ENCODE measurements at places on chromosomes 5 and 9.

- DNase-seq = no peak
These were observed 417.7 kb downstream of the TAF11L14 start for GRCh38 chr5:18051953-18052352.

DNA sequence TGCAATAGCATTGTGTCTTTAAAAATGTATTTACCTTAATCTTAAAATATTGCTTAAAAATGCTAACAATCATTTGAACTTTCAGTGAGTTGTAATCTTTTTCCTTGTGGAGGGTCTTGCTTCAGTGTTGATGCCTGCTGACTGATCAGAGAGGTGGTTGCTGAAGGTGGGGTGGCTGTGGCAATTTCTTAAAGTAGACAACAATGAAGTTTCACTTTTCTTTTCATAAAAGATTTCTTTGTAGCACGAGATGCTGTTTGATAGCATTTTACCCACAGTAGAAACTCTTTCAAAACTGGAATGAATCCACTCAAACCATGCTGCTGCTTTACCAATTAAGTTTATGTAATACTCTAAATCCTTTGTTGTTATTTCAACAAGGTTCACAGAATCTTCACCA is 50.8 kb downstream of the NR3C1 start:
- no peak for DNase-seq

- no peak for DNase-seq
These were observed 7.6 kb downstream of the BASP1 start for GRCh38 chr5:17224858-17225511.

GRCh38 chr9:6630502-6631206 is 14.9 kb downstream of the GLDC start:
- DNase-seq = no peak

GRCh38 chr5:10467281-10468198 is 25.9 kb downstream of the ROPN1L start:
- DNase-seq = no peak

- no peak for DNase-seq
These were observed 263.8 kb downstream of the NSG2 start for GRCh38 chr5:174309131-174309795.

DNA sequence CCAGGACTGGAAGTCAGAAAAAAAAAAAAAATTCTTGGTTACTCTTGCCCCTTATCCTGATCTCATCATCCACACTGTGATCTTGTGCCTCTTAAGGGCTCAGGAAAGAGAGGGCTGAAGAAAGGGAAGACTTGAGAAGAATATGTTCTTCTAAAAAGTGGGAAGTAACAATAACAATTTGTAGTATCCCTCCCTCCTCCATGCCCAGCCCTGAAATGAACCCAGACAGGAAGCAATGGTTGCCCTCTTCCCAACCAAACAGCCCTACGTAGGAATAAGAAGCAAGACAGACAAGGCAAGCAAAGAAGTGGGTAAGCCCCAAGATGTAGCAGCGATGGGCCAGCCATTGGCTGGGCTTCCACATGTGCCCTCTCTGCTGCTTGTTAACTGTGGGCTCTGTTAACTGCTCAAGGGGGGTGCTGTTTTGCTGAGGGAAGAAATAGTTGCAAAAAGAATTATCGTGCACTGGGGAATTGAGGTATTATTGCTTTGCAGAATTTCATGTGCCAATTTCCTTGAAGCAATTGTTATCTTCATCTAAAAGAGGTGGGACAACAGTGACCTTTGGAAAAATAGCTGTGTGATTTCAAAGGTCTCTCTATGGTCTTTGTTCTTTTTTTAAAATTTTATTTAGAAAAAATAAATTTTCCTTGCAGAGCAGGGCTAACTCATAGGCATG is 146.6 kb upstream of the PCA3 start:
- DNase-seq = no peak

GRCh38 chr5:151708126-151708525 is 21.4 kb upstream of the SPARC start:
- DNase-seq = no peak

- DNase-seq = peak; percentile 88
These were observed at the start of gene RAPGEF1 for GRCh38 chr9:131739959-131740648. Gene RAPGEF1 (minus strand): TSS chr9:131740076. CDS start chr9:131739830, 246 bp downstream.

DNA sequence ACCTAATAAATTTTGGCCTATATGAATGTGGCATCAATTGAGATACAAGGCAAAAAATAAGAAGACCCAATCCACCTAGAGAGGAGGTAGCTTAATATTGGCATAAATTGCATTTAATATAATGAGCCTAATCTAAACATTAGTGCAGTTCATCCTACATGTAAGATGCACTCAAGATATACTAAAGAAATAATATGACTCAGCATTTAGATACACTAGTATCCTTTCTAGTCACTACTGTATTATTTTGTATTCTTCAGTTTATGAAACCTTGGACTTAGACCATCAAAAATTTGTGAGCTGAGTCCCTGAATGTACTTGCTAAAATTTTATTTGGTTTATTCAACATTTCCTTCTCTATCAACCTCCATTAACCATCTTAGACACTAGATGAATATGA is 104.7 kb downstream of the RAB3C start:
- no peak for DNase-seq

- no peak for DNase-seq
These were observed 14.4 kb upstream of the TMOD1 start for GRCh38 chr9:97487107-97487506.

DNA sequence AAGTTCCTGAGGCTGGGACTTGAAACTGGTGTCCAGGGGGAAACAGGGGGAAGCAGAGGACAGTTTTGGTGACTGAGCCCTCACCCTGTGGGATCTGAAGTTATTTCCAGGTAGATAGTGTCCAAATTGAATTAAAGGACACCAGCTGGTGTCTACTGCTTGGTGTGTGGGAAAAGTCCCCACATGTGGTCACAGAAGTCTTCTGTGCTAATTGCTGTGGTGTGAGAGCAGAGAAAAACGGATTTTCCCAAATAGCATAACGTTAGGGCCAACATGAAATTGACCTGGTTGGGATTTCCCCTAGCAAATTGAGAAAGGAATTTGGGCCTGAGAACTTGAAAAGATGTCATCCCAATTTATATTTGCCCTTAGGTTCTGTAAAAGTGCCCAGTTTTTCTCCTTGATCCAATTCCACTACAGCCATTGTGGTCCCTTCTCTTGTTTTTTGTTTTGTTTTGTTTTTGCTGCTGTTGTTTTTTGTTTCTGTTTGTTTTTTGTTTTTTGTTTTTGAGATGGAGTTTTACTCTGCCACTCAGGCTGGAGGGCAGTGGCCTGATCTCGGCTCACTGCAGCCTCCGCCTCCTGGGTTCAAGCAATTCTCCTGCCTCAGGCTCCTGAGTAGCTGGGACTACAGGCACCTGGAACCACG is 5.6 kb upstream of the STARD4 start:
- no peak for DNase-seq
